Cardiac septum (tissue), 1 donor: ENCODE measurements at places on chromosomes 11 and 22.

GRCh38 chr11:45880772-45881570 lies 4.5 kb upstream of the MAPK8IP1 start:
- no peak for DNase-seq

DNA sequence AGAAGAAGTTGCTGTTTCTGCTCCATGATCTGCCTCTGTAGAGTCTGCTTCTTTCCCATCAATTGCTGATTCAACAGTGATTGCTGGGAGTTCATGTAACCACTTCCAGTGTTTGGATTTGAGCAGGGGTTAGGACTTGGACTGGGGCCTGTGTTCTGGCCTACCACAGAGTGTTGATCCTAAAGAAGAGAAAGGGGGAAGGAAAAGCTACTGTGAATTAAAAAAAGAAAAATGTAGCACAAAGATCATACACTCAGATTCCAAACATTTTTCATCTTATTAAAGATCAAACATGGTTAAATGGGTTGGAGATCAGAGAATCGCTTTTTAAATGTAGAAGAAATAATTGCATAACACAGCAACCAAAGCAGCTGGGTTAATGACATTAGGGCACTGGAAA lies 67.6 kb upstream of the MTMR2 start:
- DNase-seq, result no peak

GRCh38 chr22:24435861-24436371 lies 8.5 kb downstream of the ADORA2A start:
- DNase-seq, result peak; percentile 75

GRCh38 chr11:36540998-36541397 lies 26.8 kb upstream of the RAG1 start:
- DNase-seq, result no peak

DNA sequence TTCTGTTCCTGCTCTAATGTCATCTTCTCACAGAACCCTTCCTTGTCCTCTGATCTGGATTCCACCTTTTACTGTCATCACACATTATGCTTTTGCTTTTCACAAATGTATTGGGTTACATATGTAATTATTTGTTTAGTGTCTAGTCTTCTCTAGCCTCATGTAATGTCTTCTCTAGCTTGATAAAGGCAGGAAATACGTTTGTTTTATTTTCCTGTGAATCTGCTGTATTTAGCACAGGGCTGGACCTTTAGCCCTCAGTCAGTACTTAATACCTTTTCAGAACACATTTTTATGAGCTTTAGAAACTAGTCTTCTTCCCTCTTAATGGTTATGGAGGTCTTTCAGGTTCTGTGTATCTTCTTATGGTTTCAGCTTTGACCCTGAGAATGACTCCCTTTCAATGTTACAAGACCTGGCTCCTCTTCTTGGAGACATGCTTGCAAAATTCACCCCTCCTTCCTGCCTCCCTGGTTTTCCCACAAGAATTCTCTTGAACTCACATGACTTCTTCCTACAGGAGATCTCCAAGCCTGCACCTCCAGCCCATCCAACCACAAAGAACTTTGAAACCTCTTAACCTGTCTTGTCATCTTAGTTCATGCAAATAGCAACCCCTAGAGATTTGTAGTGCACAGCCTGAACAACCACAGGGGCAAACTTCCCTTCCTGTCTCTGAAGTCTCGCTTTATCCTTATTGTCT lies 132.7 kb upstream of the DDI1 start:
- no peak for DNase-seq

- peak; percentile 93 for DNase-seq
Observed at GRCh38 chr11:74462009-74462408, 5.3 kb downstream of the KCNE3 start.

DNA sequence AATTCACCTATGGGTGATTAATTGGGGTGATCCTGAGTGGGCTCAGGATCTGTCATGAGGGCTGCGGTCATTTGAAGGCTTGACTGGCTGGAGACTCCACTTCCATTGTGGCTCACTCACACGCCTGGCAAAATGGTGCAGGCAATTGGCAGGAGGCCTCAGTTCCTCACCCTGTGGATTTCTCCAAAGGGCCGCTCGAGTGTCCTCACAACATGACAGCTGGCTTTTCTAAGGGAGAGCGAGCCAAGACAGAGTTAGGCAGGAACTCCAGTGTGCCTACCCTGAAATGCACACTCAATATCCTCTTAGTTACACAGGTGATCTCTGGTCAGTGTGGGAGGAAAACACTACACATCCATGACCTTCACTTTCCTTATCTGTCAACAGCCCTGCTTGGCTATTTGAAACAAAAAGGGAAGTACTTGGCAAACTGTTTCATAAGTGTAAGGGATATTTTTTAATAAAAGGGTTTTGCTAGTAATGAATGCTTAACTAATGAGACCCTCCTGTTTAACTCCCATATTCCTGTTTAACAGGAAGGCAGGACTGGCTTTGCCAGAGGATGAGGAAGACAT lies 25.7 kb downstream of the OSBP2 start:
- no peak for DNase-seq

DNA sequence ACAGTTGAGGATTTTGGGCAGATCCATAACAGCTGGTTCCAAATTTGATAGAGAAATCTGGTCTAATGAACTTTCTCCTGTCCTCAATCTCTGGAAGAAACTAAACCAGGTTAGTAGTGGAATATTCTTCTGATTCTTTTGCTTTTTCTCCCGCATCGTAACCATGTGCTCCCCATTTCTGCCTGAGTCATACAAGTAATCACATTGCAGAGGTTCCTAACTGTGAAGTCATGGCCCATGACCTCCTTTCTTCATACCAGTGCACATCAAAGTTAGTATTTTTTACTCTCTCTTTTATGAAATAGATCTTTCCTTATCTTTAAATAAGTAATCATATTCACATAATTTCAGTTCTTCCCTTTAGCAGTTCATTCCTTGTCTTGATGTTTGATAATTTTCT lies 249.0 kb downstream of the DYNC2H1 start:
- DNase-seq, result no peak

DNA sequence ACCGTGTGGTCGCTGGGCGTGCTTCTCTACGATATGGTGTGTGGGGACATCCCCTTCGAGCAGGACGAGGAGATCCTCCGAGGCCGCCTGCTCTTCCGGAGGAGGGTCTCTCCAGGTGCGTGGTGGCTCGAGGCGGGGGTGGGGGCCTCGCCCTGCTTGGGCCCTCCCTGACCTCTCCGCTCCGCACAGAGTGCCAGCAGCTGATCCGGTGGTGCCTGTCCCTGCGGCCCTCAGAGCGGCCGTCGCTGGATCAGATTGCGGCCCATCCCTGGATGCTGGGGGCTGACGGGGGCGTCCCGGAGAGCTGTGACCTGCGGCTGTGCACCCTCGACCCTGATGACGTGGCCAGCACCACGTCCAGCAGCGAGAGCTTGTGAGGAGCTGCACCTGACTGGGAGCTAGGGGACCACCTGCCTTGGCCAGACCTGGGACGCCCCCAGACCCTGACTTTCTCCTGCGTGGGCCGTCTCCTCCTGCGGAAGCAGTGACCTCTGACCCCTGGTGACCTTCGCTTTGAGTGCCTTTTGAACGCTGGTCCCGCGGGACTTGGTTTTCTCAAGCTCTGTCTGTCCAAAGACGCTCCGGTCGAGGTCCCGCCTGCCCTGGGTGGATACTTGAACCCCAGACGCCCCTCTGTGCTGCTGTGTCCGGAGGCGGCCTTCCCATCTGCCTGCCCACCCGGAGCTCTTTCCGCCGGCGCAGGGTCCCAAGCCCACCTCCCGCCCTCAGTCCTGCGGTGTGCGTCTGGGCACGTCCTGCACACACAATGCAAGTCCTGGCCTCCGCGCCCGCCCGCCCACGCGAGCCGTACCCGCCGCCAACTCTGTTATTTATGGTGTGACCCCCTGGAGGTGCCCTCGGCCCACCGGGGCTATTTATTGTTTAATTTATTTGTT lies 2.4 kb downstream of the PIM3 start:
- DNase-seq, result peak; percentile 76

GRCh38 chr11:43555816-43556611 lies 124.5 kb upstream of the HSD17B12 start:
- no peak for DNase-seq

DNA sequence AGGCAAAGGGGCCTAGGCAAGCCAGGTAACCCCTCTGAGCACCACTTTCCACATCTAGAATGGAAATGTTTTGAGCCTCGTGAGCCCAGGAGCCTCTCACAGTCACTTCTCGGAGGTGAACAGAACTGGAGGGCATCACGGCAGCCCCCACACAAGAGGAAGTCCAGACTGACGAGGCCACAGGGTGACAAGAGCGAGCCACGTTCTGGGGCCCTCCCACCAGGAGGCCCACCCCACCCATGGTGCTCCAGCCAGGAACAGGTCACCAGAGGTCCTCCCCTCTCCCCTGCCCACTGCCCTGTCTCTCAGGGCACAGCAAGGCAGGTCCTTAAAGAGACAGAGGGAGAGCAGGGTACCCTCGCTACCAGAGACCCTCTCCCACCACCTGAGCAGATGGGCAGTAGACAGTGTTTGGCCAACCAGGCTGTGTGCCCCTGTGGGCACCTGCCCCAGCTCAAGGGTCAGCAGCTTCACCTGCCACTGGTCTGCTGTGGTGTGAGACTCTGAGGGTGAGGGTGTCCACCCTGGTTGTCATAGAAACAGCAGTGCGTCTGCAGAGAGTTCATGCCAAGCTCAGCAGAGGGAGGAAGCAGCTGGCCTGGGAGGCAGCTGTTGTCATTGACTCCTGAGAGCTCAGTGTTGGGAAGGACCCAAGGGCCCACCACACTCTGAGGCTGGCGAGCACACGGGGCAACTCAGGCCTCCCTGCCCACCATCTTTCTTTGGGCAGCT lies 31.4 kb downstream of the RSPH14 start:
- no peak for DNase-seq

- no peak for DNase-seq
Observed at GRCh38 chr11:12063251-12063650, 47.1 kb upstream of the MICAL2 start.

DNA sequence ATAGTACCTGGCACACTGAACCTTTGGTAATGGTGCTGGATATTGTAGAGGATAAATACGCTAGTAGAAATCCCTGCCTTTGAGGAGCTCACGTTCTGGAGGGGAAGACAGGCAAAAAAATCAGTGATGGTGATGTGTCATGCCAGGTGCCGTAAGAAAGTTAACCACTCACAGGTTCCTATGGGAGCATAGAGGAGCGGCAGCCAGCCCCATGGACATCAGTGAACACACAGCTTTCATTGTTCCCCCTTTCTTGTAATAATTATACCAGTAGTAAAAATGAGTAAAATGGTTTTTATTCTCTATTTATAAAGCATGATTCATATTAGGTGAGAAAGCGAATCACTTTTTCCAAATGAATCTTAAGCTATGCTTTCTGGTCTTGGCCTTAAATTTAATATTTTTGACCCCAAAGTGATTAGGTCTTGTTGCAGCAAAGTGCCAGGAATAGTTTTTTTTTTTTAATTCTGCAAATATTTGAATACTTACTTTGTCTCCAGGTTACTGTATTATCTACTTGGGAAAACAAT lies 57.9 kb downstream of the UVRAG start:
- DNase-seq, result no peak

- DNase-seq, result peak; percentile 60
Observed at GRCh38 chr22:32531228-32531627, 56.6 kb downstream of the FBXO7 start.

DNA sequence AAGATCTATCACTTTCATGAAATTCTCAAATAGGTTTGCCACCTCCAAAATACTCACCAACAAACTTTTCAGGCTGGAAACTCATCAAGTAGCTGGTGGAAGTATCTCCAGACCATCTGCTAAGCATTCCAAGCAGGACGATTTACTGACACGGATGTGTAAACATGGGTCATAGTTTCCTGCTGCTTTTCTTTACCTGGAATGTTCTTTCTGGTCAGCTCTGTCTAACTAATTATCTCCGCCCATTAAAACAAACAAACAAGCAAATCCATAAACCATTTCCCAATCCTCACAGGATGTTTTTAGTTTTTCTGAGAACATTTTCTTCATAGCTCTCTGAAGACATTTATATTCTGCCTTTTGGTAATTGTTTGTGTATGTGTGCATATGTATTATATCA lies 397.0 kb downstream of the METTL15 start:
- DNase-seq, result no peak
